Immature natural killer cell (primary cell): ENCODE measurements at places on chromosomes 3 and 15. TPM values are rescaled to one million over a fixed set of nuclear protein-coding genes. Genes with fewer than 3 reads are reported as not detected.

DNA sequence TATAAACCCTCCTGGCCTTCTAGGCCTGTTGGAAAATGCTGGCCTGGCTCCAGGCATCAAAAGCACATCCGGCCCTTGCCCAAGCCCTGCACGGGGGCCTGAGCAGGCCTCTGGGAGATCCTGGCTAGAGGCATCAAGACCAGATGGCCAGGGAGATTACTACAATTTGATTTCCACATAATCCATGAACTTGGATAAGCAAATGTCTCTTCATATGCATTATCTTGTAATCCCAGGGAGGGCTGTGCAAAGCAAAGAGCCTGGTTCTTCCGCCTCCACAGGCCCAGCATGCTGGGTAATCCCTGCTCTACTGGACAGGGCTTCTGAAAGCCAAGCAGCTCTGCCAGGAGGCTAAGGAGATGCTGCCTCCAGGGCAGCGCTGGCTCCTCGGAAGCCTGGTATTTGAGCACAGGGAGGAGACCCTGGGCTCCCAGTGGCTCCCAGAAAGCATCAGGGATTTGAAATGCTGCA lies 18.2 kb downstream of the MRPL46 start:
- no peak overlapping the region for H3K4me3 ChIP-seq
- H3K27ac ChIP-seq: no peak overlapping the region
- no peak for DNase-seq
- H3K27me3 ChIP-seq: peaks cover 6% of the 10 kb centered on the region
- H3K36me3 ChIP-seq: peaks cover under 1% of the 10 kb centered on the region

DNA sequence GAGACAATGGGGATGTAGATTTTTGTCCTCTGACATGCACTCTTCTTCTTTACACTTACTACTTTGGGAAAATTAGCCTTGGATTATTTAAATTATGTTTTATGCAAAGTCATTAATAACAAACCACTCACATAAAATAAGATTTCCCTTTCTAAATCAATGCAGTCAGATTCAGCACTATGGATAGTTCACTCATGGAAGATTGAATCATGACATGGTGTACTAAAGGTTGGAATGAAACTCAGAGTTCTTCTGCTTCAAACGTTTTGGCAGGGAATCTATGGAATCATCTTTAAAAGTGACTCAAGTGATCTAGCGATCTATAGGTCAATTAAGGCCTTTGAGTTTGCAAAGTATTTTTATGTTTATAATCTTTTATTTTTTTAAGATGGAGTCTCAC lies 154.3 kb downstream of the KCNMB2 start:
- H3K4me1 ChIP-seq: no peaks in the 10 kb centered on the region
- peaks cover 2% of the 10 kb centered on the region for H3K27me3 ChIP-seq
- H3K27ac ChIP-seq: no peak overlapping the region
- H3K36me3 ChIP-seq: no peaks in the 10 kb centered on the region

DNA sequence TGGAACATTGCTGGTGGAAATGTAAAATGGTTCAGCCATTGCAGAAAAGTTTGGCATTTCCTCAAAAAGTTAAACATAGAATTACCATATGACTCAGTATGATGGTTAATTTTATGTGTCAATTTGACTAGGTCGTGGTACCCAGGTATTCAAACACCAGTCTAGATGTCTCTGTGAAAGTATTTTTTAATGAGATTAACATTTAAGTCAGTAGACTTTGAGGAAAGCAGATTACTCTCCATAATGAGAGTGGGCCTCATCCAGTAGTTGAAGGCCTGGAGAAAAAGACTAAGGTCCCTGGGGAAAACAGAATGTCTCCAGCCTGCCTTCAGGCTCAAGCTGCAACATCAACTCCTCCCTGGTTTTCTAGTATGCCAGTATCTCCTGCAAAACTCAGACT lies 42.3 kb upstream of the TMEM87A start:
- H3K4me1 ChIP-seq: no peaks in the 10 kb centered on the region
- no peak overlapping the region for H3K4me3 ChIP-seq
- no peak for DNase-seq
- no peaks in the 10 kb centered on the region for H3K27me3 ChIP-seq

GRCh38 chr3:23991306-23991682 lies 46.2 kb downstream of the NR1D2 start:
- no peak for DNase-seq
- H3K36me3 ChIP-seq: no peaks in the 10 kb centered on the region
- no peaks in the 10 kb centered on the region for H3K27me3 ChIP-seq

DNA sequence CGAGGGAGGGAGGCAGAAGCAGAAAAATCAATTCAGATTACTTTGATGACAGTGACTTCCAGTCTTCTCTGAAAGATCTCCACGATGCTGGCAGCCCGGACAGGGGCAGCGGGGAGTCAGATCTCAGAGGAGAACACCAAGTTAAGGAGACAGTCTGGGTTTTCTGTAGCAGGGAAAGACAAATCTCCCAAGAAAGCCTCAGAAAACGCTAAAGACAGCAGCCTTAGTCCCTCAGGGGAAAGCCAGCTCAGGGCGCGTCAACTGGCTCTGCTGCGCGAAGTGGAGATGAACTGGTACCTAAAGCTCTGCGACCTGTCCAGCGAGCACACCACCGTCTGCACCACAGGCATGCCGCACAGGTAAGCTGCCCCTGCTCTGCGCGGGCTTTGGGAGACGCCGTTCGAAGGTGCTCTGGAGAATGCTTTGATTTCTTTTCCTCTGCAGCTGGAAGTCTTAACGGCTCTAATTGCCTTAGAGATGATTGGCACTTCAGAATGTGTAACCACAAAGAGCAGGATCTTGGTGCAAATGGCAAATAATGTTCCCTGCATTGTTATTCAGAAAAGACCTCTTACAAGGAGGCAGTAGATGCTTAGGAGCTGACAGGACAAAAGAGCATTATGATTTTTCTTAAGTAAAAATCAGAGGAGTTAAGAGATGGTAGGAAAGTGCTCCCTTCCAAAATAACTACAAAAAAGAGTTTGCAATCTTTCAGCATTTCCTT lies at the start of gene KCNAB1:
TSS of gene KCNAB1 (plus strand) at position 51 of the 724 bp plus-strand sequence.
- DNase-seq: no peak
- peaks cover 4% of the 10 kb centered on the region for H3K27me3 ChIP-seq
- H3K4me1 ChIP-seq: no peaks in the 10 kb centered on the region
- H3K27ac ChIP-seq: no peak within 1 kb of the TSS
- H3K36me3 ChIP-seq: no peaks in the 10 kb centered on the region

GREM1 gene
- not detected for polyA plus RNA-seq

TGM4 gene
- polyA plus RNA-seq: 0.15 TPM

GNAT1 gene
- polyA plus RNA-seq: not detected

GP9 gene
- 1.2 TPM for polyA plus RNA-seq
